ENCODE measurements at places on chromosomes 13 and 19. TPM values are rescaled to one million over a fixed set of nuclear protein-coding genes. Genes with fewer than 3 reads are reported as not detected.

The NLRP9 gene
- not detected for total RNA-seq

The YJEFN3 gene
- total RNA-seq = 1.6 TPM

The MBD3L5 gene
- total RNA-seq = not detected

The FCER2 gene
- total RNA-seq = 0.44 TPM

- H3K36me3 ChIP-seq = no peaks in the 10 kb centered on the region
- no peak overlapping the region for H3K27ac ChIP-seq
- H3K4me3 ChIP-seq = no peak overlapping the region
- peak; percentile 44 for DNase-seq
- H3K4me1 ChIP-seq = peaks cover 5% of the 10 kb centered on the region
- no peaks in the 10 kb centered on the region for H3K27me3 ChIP-seq
Measured at GRCh38 chr13:76644906-76645305, 241.3 kb downstream of the KCTD12 start.

DNA sequence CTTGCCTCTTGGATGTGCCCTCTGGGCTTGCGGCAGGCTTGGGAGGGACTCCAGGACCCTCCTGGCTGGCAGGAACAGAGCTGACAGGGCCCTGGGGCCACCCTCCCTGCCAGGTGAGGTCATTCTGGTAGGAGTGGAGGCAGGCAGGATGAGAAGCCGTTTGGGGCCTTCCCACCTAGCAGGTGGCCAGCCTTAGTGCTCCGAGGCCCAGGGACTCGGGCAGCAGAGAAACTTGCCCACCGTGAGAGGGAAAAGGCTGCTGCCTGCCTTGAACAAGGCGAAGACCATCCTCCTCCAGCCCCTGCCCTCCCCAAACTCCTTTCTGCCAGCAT, 8.5 kb downstream of the RFX1 start:
- H3K36me3 ChIP-seq = peaks cover 33% of the 10 kb centered on the region
- DNase-seq = no peak
- H3K4me1 ChIP-seq = peaks cover 3% of the 10 kb centered on the region
- no peak overlapping the region for H3K4me3 ChIP-seq
- no peaks in the 10 kb centered on the region for H3K27me3 ChIP-seq

GRCh38 chr19:12806242-12807081, at the start of gene RNASEH2A:
RNASEH2A (plus strand) TSS chr19:12806584; CDS start chr19:12806674, 90 bp downstream.
- peak; percentile 95 for DNase-seq
- peak within 1 kb of the TSS; percentile 85 for H3K4me3 ChIP-seq
- H3K27me3 ChIP-seq = peaks cover 2% of the 10 kb centered on the region
- H3K4me1 ChIP-seq = peaks cover 23% of the 10 kb centered on the region
- peaks cover 23% of the 10 kb centered on the region for H3K36me3 ChIP-seq

- H3K4me3 ChIP-seq = no peak overlapping the region
- no peaks in the 10 kb centered on the region for H3K36me3 ChIP-seq
- no peaks in the 10 kb centered on the region for H3K27me3 ChIP-seq
- H3K4me1 ChIP-seq = no peaks in the 10 kb centered on the region
Measured at GRCh38 chr13:82291852-82292251, 1590.4 kb downstream of the SLITRK1 start.

- no peak overlapping the region for H3K4me3 ChIP-seq
- H3K4me1 ChIP-seq = peaks cover 24% of the 10 kb centered on the region
- H3K27me3 ChIP-seq = no peaks in the 10 kb centered on the region
- no peak for DNase-seq
- H3K27ac ChIP-seq = no peak overlapping the region
Measured at GRCh38 chr19:33435706-33436359, 62.3 kb downstream of the CEBPG start.

DNA sequence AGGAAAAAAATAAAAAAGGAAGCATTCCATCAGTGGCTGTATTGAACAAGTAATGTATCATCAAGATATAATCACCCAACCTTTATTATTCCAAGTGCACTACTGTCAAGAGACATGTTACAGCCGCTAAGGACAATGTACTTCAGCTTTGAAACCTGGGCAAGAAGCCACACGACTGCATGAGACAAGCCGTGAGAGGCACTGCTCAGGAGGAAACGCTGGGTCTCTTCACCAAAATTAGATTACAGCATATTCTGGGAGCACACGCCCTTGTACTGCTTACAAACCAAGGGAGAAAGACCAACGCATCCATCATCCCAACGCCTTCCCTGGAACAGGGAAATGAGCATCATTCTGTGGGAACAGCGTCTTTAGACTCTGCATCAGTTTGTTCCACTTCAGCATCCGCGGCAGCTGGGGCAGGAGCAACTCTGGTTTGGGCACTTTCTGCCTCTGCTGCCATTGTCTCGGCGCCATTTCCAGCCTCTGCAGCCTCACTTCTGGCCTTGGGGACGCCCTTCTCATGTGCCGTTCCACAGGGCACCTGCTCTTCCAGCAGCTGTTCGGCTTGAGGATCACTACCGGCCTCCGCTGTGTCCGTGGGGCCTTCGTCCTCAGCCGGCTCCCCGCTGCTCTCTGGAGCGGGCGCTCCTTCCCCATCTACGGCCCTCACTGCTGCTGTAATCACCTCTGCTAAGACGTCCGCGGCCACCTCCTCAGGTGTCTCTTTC, 22.4 kb upstream of the BRD4 start:
- H3K4me1 ChIP-seq = no peaks in the 10 kb centered on the region
- no peak overlapping the region for H3K27ac ChIP-seq
- no peaks in the 10 kb centered on the region for H3K27me3 ChIP-seq
- no peak overlapping the region for H3K4me3 ChIP-seq
- DNase-seq = peak; percentile 34
- peaks cover 47% of the 10 kb centered on the region for H3K36me3 ChIP-seq

GRCh38 chr19:56076498-56076897, 44.6 kb downstream of the ZNF787 start:
- peak; percentile 58 for DNase-seq
- peaks cover 6% of the 10 kb centered on the region for H3K27me3 ChIP-seq
- no peak overlapping the region for H3K4me3 ChIP-seq
- no peaks in the 10 kb centered on the region for H3K36me3 ChIP-seq
- peaks cover 9% of the 10 kb centered on the region for H3K4me1 ChIP-seq

- DNase-seq = no peak
- H3K27me3 ChIP-seq = peaks cover 2% of the 10 kb centered on the region
- no peak overlapping the region for H3K4me3 ChIP-seq
- peaks cover 13% of the 10 kb centered on the region for H3K36me3 ChIP-seq
- no peak overlapping the region for H3K27ac ChIP-seq
Measured at GRCh38 chr19:19637186-19637522, 6.3 kb downstream of the GMIP start.

DNA sequence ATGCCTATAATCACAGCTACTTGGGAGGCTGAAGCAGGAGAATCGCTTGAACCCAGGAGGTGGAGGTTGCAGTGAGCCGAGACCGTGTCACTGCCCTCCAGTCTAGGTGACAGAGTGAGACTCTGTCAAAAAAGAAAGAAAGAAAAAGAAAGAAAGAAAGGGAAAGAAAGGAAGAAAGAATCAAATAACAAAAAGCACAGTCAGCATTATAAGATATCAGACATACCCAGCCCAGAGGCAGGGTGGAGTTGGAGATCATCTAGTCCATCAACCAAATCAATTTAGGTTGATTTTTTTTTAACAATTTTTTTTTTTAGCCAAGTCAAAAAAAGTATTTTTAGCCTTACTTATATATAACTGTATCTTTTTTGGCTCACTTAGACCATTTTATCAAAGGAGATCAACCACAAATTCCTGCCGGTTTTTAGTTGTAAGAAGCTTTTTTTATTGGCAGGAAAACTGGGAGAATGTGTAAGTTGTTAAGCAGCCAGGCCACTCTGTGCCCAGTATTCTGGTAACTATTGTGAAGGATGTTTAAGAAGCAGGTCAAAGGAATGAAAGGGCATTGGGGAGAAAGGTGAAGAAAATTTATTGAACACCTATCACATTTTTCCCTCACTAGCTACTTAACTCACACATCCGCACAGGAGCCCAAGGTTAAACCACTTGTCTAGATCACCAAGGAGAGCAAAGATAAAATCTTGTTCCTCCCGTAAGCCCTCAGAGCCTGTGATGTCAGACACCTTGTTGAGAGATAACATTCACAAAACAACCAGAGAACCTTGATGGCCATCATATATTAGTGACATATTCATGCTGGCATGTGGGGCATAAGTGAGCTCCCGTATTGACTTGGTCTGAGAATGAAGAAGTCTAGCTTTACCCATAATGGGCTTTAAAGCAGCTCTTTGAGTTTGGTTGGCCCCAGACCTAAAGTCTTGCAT, 91.8 kb downstream of the COL4A2 start:
- peak overlapping the region; percentile 90 for H3K27ac ChIP-seq
- H3K4me1 ChIP-seq = peaks cover 40% of the 10 kb centered on the region
- DNase-seq = no peak
- H3K36me3 ChIP-seq = peaks cover 5% of the 10 kb centered on the region
- no peak overlapping the region for H3K4me3 ChIP-seq

DNA sequence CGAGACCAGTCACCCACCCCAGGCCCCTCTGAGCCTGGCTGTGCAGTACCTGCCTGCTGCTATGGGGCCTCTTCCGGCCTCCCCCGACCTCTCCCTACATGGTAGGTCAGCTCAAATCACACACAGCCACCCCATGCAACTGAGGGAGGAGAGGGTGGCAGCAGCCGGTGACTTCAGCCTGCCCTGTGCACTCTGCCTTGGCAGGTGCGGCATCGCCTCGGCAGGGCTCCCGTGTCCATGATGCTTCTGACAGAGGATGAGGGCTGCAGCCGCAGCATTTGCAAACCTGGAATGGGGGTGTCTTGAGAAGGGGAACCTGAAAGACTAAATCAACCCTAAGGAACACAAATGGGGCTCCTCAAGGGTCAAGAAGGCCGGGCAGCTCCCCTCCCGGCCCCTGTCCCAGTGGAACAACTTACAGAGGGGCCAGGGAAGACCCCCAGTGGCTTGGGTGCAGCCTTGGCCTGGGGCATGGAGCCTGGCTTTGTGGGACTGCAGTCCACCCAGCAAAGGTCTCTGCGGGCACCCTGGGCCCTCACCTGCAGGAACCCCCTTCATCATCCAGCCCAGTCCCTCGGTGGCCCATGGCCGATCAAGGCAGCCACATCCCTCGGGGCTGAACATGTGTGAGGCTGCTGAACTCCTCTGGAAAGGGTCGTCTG, 6.7 kb downstream of the TEX29 start:
- no peak overlapping the region for H3K27ac ChIP-seq
- no peaks in the 10 kb centered on the region for H3K4me1 ChIP-seq
- no peaks in the 10 kb centered on the region for H3K36me3 ChIP-seq
- H3K27me3 ChIP-seq = no peaks in the 10 kb centered on the region

DNA sequence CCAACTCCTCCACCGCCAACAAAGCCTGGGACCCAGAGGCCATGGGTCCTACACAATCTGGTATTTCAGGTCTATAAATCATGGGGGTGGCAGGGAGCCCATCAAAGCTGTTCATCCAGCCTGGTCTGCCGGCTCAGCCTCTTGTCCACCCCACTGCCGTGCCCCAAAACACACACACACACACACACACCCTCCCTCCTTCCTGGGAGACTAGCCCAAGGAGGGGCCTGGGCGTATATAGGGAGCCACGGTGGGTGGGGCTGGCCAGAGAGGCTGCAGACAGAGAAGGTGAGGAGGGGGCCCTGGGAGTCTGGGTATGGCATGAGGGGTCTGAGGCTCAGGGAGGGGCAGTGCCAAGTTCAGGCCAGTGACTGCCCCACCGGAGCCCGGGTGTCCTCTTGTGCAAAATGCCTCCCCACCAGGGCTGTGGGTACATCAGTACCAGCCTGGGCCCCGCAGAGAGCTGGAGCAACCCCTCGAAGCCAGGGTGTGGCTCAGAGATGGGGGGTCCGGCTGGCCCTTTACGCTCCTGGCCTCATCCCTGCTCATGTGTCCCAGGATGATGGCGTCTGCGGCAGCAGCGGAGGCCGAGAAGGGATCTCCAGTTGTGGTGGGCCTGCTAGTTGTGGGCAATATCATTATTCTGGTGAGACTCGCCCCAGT, at the start of gene UPK1A:
TSS of gene UPK1A (plus strand) at position 267 of the 663 bp plus-strand sequence. CDS start at position 563, 296 bp downstream.
- peaks cover 23% of the 10 kb centered on the region for H3K36me3 ChIP-seq
- H3K4me1 ChIP-seq = no peaks in the 10 kb centered on the region
- H3K27ac ChIP-seq = no peak within 1 kb of the TSS
- H3K27me3 ChIP-seq = peaks cover 2% of the 10 kb centered on the region
- no peak within 1 kb of the TSS for H3K4me3 ChIP-seq
- DNase-seq = no peak

GRCh38 chr13:65985612-65986011, 1244.5 kb downstream of the PCDH9 start:
- no peak for DNase-seq
- no peaks in the 10 kb centered on the region for H3K36me3 ChIP-seq
- no peaks in the 10 kb centered on the region for H3K27me3 ChIP-seq
- H3K4me3 ChIP-seq = no peak overlapping the region
- no peak overlapping the region for H3K27ac ChIP-seq

DNA sequence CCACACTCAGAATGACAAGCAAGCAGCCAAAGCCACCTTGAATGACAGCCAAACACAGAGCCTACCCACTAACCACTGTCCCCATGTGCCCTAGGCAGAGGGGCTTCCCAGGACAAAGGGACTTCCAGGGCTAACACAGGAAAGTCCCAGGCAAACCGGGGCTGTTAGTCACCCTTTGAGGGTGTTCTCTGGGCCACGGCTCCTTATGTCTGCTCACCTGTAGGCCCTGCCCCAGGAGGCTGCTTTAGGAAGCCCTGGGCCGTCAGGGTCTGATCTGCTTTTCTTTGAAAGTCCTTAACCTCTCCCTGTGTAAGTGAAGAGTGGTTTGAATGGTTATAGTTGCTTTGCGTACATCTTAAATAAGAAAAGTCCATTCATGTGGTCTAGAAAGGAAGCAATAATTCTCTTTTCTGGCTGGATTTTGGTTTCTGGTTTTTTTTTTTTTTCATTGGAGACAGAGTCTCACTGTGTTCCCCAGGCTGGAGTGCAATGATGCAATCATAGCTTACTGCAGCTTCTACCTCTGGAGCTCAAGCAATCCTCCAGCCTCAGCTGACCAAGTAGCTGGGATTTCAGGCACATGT, 161.4 kb downstream of the EFNB2 start:
- H3K4me3 ChIP-seq = no peak overlapping the region
- H3K27ac ChIP-seq = no peak overlapping the region
- peaks cover 9% of the 10 kb centered on the region for H3K4me1 ChIP-seq
- H3K27me3 ChIP-seq = no peaks in the 10 kb centered on the region
- H3K36me3 ChIP-seq = no peaks in the 10 kb centered on the region
- DNase-seq = peak; percentile 78

DNA sequence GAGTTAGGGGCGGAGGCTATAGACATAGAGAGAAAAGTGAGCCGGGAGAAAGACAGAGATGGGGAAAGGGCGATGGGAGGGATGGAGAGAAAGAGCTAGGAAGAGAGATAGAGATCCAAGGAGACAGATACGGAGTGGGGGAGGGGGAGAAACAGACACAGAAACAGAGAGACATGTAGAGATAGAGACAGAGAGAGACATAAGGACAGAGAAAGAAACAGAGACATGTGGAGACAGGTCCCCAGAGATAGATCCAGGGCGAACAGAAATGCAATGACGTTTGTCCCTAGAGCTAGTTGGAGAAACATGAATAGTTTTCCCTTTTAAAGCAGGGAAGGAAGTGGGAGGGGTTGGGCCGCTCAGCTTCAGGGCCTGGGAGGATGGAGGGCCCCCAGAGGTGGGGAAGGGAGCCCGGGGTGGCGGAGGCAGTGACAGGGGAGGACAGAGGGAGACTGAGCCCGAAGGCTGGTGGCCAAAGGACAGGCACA, 4.6 kb downstream of the PPP1R14A start:
- peaks cover 2% of the 10 kb centered on the region for H3K36me3 ChIP-seq
- H3K4me1 ChIP-seq = peaks cover 53% of the 10 kb centered on the region
- H3K27ac ChIP-seq = peak overlapping the region; percentile 90
- DNase-seq = peak; percentile 88
- no peaks in the 10 kb centered on the region for H3K27me3 ChIP-seq
- no peak overlapping the region for H3K4me3 ChIP-seq

DNA sequence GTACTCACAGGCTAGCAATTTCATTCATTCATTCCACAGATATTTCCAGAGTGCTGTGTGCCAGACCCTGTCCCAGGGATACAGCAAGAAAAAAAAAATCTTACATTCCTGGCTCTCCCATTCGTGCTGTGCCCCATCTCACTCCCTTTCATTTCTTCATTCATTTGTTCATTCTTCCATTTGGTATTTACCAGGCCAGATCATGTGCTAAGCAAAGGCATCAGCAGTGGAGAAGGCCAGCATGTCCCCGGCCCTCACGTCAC, 2.3 kb downstream of the MAP3K10 start:
- H3K27ac ChIP-seq = no peak overlapping the region
- DNase-seq = no peak
- peaks cover 14% of the 10 kb centered on the region for H3K4me1 ChIP-seq
- no peaks in the 10 kb centered on the region for H3K27me3 ChIP-seq
